H9 (cell line): ENCODE measurements at places on chromosomes 16 and 17.

- DNase-seq: peak; percentile 25
Observed at GRCh38 chr17:47735536-47736011, 2.5 kb downstream of the TBX21 start.

DNA sequence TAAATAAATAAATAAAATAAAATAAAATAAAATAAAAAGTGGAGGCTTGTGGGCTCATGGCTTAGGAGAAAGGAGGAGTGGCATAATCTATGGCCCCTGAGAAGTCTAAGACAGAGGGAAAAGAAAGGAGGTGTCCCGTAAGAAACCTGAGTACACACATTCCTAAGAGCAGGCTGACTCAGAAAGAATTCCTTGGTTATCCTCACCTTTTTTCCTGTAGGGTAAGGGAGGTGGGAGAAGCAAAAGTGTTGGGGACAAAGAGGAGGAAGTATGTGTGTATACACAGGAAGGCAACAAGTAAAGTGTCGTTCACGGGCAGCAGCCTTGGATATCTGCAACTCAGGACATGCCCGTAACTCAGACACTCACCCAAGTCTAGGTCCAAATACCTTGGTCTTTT is 29.3 kb downstream of the MARF1 start:
- DNase-seq: no peak

DNA sequence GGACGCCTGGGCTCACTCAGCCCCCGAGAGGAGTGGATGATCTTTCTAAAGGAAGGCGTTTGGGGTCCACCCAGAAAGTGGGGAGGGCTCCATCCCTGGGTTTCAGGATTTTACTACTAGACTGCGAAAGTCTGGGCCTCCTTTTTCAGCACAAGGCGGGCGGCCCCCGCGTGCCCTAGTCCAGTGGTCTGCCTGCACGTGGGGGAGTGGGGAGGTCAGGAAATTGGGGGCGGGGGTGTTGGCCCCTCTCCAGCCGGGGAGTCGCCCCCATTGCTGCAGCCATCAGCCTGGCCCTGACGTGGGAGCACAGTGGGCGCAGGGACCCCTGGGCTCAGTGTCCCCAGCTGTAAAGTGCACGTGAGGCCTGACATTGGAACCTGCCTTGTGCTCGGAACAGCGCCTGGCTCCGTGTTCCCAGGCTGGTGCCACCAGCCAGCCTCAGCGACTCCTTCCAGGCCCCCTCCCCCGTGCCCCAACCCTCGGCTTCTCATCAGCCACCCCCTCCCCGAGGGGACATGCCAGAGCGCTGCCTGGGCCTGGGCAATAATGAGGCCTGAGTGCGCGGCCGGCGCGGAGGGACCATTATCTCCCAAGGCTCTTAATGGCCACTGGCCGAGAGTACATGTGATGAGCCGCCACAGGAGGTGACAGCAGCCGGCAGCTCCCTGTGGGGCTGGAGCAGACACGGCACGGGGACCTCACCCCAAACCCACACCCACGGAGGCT is 2.4 kb upstream of the C1QTNF8 start:
- DNase-seq: no peak

- no peak for DNase-seq
Observed at GRCh38 chr17:35577830-35578196, 558 bp downstream of the PEX12 start.

- no peak for DNase-seq
Observed at GRCh38 chr16:66754211-66754610, 2.8 kb upstream of the DYNC1LI2 start.

DNA sequence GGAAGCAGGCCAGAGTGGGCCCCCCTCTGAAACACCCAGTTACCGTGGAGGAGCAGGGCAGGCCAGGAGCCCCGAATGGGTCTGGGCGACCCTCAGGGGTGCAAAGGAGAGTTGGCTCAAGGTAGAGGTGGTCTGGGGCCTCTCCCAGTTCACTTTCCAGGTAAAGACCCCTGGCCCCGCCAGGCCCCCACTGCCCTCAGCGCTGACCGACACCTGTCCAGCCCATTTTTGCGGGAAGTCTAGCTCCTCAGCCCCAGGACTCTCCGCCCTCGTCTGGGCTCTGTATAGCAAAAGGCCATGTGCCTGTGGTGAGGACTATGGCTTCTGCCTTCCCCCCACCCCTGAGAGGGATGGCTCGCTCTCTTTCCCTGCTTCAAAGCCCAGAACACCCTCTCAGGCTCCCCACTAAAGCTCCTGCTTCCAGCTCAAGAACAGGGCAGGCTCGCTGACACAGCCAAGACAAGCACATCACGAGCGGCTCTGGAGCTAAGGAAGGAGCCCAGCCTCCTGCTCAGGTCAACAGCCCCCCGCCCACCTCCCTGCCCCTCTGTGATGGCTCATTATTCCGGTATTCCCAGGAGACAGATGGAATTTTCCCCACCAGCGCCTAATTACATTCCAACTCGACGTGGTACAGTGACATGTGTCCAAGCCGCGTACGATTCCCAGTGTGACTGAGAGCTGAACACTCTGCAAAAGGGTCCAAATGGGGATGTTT is 59.4 kb downstream of the RTN4RL1 start:
- no peak for DNase-seq

GRCh38 chr17:45353043-45353442 is 36.2 kb upstream of the MAP3K14 start:
- peak; percentile 18 for DNase-seq

DNA sequence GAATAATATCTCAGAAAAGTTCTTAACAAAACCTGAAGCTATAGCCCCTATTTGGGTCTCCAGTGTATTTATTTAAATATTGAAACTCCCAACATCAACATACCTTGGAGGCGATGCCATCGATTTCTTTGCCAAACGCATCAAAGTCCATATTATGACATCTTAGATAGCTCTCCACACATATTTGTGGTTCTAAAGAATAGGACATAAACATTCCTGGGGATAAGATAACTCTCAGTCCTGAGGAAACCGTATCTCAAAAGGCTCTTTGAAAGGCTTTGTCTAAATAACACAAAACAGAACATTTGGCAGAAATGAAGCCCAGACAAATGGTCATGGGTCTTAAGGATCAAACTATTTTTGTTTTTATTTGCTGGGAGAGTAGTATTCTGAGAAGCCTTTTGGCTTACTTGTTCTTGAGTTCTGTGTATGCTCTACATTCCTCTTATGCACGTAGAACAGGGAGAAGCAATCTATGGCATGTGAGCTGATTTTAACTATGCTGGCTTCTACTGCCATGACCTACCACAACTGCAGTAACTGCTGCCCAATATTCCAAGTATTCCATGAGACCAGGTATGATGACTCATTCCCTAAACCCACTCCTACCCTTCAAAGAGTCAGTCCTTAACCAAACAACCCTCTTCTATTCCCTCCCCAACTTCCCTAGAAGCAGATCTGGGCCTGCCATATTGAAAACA is 279.0 kb upstream of the ZFHX3 start:
- DNase-seq: no peak

GRCh38 chr16:71441348-71442050 is 355 bp downstream of the TLE7 start:
- peak; percentile 77 for DNase-seq

DNA sequence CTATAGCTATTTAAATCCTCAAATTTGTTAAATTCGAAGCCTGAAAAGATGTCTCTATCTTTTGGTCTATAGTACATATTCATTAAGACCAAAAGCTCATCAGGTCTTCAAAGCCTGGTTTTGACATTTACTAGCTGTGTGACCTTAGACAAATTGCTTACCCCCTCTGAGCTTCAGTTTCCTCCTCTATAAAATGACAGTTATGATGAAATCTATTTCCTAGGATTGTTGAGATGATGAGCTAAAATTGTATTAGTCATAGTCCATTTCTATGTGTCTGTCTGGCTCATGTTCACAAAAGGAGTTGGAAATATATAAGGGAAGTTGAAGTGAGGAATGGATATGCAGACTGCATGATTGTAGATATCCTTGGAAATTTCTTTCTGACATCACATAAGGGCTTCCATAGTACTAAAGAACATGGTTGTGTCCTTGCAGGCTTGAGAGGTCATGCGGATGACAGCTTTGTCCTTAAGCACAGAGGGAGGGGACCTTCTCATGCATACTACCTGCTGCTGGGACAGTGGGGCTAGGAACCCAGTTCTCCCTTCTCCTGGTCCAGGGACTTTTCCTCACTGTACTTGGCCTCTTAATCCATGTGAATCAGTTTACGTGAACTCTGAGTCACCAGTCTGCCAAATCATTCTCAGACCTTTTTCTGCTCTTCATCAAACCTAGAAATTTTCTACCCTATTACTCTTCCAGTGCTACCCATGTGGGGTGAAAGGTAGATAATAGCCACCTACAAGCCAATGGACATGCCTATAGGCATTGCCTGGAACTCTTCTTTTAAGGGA is 487.5 kb upstream of the SALL1 start:
- DNase-seq: no peak

DNA sequence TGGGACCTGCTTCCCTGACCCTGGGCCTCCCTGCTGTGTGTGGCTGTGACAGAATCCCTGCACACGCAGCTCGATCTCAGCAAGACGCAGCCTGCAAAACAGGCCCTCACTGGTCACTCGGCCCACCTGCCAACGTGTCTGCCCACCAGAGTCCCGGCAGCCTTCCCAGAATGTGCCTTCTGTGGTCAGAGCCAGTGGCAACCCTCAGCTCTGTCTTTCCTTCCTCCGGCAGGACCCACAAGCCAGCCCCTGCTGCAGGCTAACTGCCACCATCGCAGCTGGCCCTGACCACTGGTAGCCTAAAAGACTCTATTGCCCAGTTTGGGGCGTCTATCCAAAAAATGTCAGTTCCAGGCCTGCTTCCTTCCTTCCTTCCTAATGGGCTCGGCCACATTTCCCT is 83.2 kb downstream of the LITAF start:
- DNase-seq: no peak

DNA sequence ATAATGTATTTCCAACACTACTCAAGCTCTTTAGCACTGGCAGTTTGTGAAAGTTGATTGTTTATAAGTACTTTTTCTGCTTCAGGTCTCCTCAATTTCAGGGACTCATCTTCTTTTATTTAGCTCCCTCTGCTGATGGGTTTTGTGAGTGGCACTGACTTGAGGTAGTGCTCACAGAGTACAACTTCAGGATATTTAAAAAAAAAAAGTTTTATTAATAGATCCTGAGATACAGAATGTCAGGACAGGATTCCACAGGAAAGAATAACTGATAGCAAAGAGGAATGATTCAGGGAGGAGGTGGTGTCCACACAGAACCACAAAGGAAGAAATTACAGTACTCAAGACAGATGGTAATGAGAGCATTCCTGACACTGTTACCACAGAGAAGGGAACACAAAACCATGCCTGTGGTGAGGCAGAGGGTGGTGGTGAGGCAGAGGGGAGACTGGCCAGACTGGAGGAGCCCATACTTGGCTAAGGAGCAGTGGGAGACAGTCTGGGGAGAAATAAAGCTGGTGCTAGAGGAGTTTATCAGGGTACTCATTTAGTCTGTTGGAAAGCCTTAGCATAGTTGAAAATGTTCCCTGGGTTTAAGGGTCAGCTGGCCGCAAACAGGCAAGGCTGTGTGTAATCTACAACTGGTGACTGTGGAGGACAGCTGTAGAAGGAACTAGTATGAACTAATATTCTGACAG is 63.7 kb downstream of the SPAG9 start:
- peak; percentile 79 for DNase-seq
